Right ventricle myocardium inferior (tissue), 1 donor: ENCODE measurements at places on chromosomes 4 and X. TPM values are rescaled to one million over a fixed set of nuclear protein-coding genes. Genes with fewer than 3 reads are reported as not detected.

DNA sequence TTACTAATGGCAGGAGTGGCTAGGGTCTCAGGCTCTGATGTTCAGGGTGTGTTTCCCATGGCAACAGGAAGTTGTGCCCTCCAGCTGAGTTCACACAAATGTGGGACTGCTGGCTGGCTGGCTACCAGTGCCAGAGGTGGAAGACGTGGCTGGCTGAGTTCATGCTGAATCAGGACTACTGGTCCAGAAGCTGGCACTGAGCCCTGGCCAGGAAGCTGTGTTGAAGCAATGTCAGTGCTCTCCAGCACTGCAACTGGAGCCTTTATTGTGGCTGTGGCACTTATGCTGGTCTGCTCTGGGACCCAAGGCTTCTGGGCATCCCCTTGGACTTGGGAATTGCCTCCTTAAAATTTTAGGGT lies 42.0 kb upstream of the ZXDA start:
- DNase-seq = no peak

DNA sequence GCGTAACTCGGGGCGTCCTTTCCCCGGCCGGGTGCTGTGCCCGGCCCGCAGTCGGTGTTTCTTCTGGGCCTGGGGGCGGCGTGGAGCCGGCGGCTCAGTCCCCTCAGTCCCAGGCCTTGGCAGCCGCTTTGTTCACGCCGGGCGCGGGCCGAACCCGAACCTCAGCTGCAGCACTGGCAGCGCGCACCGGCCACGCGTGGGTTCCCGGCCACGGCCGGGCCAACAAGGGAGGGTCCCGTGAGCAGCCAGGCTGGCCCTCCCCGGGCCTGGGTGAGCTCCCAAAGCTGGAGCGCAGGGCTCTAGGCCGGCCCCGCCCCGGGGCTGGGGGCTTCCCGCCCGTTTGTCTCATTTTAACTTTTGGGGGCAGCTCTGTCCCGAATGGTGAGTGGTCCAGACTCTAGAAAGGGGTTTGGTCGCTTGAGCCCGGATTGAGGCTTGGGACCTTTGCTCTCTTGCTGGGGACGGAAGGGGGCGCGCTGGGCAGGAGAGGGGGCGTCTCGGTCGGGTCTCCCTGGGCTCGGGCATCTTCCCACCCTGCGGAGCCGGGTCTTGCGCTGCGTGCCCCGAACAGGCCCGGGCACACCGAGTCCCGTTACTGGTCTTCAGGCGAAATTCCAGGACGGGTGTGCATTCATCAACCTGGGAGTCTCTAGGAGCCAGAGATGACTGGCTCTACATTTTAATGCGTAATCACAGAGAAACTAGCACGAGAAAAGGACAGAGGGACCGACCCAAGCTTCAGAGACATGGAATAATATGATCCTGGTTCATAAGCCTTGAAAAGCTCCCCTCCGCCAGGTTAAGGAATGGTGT lies 177.1 kb downstream of the CBR4 start:
- DNase-seq = peak; percentile 77

DNA sequence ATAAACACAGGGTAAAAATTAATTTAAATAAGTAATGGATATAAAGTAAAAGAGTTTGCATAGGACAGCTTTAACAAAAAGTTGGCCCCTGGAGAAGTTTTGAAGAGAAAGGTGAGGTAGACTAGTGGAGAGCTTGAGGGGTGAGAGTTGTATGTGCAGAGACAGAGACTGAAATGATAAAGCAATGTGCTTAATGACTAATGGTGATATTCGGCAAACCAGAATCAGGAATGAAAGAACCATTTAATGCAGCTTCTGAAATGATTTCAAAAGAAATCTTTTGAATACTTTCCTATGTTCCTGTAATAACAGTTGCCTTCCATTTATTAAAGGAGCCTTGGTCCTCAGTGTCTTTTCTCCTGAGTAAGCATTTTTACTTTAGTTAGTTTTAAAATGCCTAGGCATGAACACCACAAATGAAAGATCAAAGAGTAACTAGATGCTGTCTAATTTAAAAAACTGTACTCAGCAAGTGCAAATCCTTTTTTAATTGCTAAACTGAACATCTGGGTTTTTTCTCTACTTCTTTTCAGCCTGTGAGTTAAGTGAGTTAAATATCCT lies 28.5 kb downstream of the CAMK2D start:
- DNase-seq = no peak

SLC6A14 gene
- not detected for total RNA-seq

DNA sequence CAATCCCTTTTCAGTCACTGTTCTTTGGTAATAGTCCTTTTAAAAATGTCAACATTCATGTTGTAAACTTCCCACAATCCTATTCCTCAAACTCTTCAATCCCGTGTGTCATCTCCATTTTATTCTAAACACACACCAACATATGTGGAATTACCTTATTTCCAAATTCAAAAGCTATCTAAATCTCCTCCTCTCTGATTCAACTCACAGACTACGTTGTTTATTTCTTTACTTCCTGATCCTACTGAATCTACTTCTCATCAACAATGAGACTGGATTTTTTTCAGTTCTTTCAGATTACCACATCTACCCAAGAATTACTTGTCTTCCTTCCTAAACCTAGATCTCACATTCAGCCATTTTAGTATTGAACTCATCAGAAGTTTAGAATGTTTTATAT lies 188.2 kb downstream of the GABRB1 start:
- no peak for DNase-seq

GRCh38 chrX:36867143-36867542 lies 141.0 kb upstream of the FAM47C start:
- no peak for DNase-seq

TRAM1L1 gene
- total RNA-seq = 0.57 TPM

DNA sequence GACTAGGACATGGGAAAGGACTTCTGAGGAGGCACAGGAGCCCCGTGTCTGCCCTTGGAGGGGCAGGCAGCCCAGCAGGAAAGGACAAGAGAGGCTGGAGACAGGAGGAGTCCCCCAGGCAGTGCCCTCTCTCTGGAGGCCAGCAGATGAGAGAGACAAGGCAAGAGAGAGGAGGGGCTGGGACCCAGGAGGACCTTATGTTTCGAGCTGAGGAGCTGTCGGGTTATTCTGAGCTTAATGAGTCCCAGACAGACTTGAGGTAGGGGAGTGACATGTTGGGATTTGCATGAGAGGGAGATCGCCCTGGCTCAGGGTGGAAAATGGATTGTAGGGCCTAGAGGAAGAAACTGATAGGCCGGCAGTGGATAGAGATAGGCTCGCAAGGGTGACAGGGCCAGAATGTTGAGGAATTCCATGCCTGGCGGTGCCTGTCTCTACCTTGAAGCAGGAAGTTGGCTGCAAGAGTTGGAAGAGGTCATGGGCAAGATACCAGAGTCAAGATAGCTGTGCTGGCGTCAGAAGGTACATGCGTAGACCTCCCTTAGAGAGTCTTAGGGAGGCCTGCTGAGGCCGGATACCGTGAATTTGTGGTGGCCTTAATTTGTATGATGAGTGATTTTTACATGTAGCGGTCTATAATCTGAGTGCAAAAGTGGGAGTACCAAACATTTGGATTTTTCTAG lies 19.4 kb downstream of the STOX2 start:
- no peak for DNase-seq

DNA sequence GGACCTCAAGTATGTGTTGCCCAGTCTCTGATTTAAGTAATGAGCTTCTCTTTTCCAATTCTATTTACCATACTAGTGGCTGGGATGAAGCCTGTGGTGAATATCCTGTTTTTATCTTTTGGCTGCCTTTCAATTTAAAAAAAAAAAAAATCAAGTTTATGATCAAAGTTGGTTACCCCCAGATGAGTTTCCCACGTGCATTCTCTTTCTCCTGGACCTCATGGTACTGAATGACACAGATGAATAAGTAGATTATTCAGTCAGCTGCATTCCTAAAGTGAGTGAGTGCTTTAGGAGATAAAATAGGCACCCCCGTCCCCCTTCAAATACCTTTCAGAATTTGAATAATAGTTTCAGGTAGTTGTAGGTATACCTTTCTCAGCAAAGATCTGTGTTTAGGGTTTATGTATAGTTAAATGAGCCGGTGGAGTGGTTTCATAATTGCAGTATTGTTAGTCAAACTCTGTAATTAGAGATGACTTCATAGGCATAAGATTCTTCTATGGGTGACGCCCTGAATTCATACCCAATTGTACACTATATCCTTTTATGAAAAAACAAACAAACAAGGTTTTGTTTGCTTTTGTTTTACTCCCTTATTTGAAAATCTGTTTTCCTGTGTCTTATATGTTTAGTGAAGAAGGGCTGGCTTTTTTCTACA lies 41.9 kb downstream of the PLS3 start:
- DNase-seq = no peak

DNA sequence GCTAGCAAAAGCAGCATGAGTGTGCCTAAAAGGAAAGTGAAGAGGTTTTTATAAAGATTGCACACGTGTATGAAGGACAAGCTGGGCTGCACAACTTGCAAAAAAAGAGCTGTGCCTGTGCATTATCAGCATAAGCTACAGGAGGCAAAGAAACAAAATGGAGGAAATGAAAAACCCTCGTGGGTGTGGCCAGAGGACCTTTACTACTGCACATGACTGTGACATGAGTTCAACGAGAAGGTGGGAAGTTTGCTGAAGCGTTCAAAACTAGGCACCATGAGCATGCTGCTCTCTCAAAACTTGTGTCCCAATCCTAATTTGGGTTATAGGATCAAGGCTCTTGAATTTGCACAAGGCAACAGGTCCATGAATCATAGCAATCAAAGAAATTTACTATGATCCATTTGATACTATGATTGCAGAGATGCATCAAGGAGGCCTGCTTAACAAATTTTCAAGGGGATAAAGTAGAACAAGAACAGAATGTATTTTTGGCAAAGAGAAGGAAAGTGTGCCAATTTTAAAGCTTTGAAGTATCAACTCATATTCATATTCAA lies 38.1 kb upstream of the CXorf38 start:
- no peak for DNase-seq

DNA sequence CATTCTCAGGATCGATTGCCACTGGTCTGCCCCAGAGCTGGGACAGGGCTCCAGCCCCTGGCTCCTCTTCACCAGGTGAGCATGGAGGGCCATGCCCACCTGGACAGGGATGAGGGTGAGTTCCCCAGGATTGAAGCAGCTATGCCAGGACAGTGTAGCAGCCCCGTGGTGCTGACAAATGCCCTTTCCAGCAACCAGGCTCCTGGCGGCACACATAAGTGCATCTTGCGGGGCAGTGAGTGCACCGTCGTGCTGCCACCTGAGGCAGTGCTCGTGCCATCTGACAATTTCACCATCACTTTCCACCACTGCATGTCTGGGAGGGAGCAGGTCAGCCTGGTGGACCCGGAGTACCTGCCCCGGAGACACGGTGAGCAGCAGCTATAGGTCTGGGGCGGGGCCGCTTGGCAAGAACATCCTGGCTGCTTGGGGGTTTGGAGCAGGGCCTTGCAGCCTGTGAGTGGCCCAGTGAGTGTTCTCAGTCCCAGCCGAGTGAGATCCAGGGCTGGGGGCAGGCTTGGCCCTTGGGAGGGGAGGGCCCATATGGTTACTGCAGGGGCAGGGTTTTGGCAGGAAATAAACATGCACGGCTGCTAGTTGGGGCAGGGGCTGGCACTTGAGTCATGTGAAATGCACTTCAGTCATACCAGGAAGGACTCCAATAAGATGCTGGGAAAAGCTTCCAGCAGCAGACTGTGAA lies 6.1 kb downstream of the IL9R start:
- DNase-seq = no peak

DNA sequence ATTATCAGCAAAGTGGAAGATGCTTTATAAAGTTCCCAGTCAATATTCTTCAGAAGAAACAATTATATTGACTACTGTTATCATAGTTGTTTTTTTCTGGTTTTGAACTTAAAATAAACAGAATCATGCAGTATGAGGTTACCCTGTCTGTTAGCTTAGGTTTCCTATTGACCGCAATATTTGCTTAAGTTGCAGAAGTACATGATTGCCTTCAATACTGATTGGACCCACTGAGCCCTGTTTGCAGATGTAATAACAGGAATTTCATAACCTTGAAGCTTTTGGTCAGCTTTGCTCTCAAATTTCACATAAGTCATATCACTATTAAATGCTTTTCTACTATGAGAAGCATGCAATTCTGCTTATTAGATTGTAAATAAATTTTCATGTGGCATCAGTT lies 229.1 kb upstream of the FSTL5 start:
- no peak for DNase-seq

DNA sequence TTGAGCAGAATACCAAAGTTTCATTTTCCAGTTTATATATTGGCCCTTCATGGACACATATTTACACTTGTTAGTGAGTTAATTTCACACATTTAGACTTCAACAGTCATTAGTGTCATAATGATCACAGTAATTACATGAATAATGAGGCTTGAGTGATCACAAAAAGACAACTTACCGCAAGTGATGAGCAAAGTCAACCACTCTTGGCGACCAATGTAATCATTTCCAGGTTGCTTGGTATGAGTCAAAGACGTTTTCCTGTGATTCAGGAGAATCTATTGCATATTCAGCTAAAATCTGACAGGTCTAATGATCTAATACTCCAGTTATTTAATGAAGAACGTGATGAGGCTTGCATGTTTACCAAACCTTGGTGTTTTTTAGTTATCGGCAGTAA lies 407.9 kb upstream of the TENM3 start:
- DNase-seq = no peak

DNA sequence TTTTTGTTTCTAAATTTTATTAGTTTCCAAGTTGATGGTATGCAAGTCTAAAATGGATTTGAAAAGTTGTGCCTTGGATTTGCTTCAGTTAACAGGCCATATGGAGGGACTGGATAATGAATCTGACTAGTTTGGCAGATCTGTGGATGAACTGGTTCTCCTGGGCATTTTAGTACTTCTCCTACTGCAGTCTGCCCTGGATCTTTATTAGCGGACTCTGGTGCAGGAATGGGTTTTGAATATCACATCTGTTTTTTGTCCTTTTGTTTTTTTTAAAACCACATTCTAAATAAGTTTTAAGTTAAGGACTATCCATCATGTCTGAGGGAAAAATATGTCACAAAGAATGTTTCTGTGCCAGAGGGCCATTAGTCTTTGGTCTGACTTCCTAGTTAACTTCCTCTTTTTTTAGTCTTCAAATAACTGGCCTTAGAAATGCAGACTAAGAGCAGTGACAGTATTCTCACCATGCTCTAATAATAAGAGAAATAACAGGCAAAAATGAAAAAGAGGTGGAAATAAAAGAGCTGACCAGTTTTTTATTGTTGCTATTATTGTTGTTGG lies 13.9 kb upstream of the DCK start:
- DNase-seq = no peak

OPN1MW2 gene
- total RNA-seq = not detected

- no peak for DNase-seq
Measured at GRCh38 chr4:175998782-175999181, 66.9 kb upstream of the WDR17 start.

PCSK1N gene
- not detected for total RNA-seq

MYOZ2 gene
- 748 TPM for total RNA-seq

GRCh38 chr4:78645853-78646757 lies 94.5 kb downstream of the ANXA3 start:
- DNase-seq = peak; percentile 75

CDKL5 gene
- total RNA-seq = 8.1 TPM

DNA sequence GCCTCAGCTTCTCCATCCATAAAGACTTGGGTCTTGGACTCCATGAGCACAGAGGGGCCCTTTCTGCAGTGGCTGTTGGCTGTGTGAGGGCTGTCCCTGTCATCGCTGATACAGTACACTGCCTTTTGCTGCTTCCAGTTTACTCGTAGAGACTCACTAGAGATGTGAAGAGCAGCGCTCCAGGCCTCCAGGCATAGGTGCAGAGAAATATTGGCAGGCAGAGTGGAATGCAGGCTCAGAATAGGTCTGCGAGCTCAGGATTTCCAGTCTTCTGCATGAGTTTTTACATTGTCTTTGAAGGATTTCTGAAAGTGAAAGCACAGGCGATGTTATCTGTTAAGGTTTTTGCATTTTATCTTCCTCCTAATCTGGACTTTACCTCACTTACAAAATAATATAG lies 97.4 kb downstream of the AASDH start:
- no peak for DNase-seq
